Activated CD4-positive, alpha-beta memory T cell treated with anti-CD3 and anti-CD28 coated beads, Interleukin-2, amount 10 ng/mL, durations not matched to agents 7 days and 5 days (primary cell): ENCODE measurements at places on chromosomes 16 and 17.

GRCh38 chr17:49691086-49691676 lies 13.3 kb upstream of the SPOP start:
- no peak for DNase-seq

DNA sequence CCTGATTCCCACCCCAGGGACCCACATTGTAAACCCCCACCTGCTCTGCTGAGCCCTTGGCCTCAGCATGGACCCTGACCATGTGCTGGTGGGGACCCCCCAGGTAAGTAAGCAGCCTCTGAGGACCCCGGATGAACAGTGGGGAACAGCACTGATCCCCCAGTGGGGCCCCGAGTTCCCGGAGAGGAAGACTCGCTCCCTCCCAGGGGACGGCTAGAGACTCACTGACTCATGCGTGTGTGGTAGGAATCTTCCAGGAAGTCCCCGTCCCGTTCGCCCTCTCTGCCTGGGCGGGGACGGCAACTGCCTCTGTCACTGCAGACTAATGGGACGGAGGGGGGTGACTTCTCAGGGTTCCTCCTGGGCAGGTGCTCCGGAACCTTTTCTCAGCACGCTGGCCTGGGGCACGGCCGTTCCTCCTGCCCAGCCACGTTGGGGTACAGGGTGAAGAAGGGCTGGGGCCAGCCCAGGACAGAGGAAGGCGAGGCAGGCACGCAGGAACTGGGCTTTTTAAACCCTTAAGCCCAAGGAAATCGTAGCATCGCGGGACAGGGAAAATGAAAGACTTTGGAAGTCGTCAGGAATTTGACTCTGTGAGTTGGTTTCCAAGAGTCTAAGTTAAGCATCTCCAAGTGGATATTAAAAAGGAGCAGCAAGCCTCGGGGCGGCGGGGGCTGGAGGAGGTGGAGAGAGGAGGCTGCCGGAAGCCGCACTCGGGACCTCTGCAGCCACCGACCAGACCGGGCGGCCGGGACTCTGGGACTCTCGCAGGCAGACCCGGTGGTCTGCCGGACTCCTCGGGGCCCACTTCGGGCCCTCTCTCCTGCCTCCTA lies 178.7 kb downstream of the SEC14L1 start:
- DNase-seq, result peak; percentile 65

- no peak for DNase-seq
Observed at GRCh38 chr16:20137194-20137593, 63.5 kb upstream of the GPR139 start.

GRCh38 chr17:41619036-41619926 lies 5.1 kb downstream of the KRT17 start:
- DNase-seq, result no peak

GRCh38 chr16:51952500-51952899 lies 594.4 kb downstream of the TOX3 start:
- no peak for DNase-seq

DNA sequence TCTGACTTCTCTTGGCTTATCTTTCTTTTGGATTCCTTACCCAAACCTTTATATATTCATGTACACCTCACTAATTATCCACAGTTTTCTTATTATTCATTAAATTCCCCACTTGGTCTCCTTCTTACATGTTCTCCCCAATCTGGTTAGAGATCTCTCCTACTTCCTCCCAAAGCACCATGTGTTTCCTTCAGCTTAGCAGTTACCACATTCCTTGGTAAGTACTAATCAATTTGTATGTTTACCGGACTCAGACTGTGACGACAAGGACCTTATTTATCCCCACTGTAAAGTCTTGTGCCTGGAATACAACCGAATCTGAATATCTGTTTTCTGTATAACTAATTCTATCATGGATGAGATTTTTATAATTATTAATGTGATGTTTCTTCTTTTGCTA lies 389.5 kb downstream of the KCNJ2 start:
- no peak for DNase-seq

DNA sequence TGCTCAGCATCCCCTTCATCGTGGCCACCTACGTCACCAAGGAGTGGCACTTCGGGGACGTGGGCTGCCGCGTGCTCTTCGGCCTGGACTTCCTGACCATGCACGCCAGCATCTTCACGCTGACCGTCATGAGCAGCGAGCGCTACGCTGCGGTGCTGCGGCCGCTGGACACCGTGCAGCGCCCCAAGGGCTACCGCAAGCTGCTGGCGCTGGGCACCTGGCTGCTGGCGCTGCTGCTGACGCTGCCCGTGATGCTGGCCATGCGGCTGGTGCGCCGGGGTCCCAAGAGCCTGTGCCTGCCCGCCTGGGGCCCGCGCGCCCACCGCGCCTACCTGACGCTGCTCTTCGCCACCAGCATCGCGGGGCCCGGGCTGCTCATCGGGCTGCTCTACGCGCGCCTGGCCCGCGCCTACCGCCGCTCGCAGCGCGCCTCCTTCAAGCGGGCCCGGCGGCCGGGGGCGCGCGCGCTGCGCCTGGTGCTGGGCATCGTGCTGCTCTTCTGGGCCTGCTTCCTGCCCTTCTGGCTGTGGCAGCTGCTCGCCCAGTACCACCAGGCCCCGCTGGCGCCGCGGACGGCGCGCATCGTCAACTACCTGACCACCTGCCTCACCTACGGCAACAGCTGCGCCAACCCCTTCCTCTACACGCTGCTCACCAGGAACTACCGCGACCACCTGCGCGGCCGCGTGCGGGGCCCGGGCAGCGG lies 3.2 kb downstream of the UTS2R start:
- no peak for DNase-seq

DNA sequence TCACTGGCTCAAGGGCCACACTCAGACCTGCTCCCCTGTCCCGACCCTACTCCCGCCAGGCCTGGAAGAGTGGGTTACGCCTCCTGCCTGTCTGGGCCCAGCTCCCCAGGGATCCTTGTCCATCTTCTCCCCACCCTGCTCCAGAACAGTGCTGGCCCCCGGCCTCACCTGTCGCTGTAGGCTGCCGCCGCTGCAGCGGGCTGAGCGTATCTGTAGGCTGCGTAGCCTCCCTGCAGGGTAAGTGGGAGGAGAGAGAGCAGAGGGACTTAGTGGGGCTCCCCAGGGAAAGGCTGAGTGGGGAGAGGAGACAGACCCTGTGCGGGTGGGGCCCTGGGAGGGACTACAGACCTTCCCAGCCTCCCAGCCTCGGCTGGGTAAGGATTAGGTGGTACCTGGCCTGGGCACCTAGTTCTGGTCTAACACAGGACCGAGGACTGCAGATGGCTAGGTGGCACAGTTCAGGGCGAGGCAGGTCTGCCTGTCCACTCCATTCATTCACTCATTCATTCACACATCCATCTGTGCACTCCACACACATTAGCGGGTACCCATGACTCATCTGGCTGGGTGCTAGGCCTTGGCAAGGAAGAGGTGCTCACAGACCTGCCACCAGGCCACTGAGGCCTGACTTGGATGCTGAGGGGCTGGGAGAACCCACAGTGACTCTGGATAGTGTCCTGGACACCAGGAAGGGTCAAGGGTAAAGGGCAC lies 20.9 kb downstream of the ENGASE start:
- DNase-seq, result no peak

- DNase-seq, result peak; percentile 66
Observed at GRCh38 chr16:57128771-57129389, 36.5 kb downstream of the CPNE2 start.

DNA sequence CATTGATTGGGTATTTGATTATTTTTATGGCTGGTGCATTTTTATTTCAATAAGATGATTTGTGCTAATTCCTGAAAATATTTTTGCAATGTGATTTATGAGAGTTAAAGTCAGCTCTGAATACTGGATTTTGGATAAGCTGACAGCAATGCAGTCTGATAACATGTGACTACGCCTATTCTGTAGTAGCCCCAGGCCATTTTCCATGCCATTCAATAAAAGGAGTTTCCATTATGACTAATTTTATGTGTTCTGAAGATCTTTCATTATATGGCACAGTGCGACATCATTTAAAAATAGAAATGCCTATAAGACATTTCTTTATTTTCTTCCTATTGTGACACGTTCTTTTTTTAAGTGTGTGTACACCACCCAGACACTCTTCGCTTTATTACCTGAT lies 46.3 kb downstream of the KCNJ2 start:
- no peak for DNase-seq

- DNase-seq, result no peak
Observed at GRCh38 chr16:83348991-83349390, 458.8 kb upstream of the HSBP1 start.

DNA sequence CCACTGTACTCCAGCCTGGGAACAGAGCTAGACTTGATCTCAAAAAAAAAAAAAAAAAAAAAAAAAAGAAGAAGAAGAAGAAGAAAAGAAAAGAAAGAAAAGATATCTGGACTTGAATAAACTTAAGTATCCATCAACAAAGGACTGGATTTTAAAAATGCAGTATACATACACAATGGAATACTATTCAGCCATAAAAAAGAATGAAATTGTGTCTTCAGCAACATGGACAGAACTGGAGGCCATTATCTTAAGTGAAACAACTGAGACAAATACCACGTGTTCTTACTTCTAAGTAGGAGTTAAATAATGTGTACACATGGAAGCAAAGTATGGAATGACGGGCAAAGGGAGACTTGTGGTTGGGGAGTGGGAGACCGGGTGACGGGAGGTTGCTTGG lies 40.1 kb upstream of the MNT start:
- DNase-seq, result no peak

DNA sequence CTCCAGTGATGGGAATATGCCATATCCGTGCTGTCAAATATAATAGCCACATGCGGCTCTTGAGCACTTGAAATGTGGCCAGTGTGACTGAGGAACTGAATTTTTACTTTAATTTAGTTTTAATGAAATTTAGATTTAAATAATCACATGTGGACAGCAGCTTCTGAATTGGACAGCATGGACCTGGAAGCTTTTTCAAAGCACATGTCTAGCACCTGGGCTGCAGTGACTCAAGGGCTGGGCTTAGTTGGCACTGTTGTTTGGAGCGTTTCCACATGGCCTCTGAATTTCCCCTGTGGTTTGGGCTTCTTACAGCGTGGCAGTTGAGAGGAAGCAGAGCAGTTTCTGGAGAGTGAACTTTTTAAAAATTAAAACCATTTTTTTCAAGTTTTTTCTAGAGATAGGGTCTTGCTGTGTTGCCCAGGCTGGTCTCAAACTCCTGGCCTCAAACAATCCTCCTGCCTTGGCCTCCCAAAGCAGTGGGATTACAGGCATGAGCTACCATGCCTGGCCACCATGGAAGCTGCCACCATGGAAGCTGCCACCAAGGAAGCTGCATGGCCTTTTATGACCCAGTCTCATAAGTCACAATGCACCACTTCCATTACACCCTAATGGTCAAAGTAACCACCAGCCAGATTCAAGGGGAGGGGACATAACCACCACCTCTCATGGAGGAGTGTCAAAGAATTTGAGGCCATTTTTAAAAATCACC lies 6.7 kb upstream of the TOB1 start:
- DNase-seq, result peak; percentile 63

DNA sequence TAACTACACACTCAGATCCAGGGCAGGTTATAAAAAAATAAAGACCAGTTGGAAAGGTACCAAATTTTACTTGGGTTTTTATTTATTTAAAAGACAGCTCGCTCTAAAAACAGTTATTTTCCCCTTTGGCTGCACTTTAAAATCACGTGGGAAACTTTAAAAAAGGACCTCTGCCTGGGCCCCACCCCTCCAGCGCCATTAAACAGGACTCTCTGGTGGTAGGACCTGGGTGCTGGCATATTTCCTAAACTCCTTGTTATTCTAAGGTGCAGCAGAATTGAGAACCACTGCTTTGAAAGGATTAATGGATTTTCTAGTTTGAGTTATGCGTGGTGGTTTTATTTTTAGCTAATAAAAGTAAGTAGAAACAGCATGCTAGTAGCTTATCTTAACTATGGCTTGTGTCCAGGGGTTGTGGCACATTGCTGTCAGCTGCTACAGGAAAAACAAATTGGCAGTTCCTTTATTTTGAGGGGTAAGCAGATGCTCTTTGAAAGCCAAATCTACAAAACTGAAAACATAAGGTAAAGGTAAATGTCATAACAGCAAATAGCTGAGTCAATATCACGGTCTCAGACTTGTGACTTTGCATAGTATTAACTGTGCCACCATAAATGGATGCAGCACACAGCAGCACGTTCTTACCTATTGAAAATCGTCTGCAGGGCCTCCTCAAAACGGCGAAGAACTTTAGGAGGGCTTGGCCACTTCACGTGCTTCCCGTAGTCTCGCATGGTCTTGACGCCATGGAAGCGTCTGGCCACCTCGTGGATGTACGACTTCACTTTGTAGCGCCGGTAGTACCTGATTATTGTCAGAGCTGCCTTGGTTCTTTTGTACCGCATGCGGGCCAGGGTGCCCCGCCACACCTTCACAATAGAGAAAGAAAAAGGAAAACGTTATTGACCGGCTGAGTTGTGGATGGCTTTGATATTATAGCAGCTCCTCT lies 172.0 kb downstream of the CDK5R1 start:
- DNase-seq, result no peak

DNA sequence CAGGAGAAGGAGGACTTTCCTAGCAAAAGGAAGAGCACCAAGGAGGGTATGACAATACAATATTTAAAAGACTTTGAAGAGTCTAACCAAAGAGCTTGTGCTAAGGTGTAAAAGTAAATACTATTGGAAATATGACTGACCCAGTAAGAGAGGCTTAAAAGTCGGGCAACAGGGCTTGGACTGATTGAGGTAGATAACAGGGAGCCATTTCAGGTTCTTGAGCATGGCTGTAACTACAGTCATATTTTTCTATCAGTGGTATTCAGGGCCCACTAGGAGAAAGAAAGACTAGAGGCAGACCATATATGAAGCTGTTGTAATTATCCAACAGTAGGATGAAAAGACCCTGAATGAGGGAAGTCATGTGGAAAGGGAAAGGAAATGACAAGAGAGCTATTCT lies 62.3 kb downstream of the SMURF2 start:
- no peak for DNase-seq

- peak; percentile 27 for DNase-seq
Observed at GRCh38 chr17:21368545-21369246, 7.5 kb upstream of the KCNJ12 start.

GRCh38 chr17:65523853-65524664 lies 37.4 kb downstream of the AXIN2 start:
- no peak for DNase-seq

DNA sequence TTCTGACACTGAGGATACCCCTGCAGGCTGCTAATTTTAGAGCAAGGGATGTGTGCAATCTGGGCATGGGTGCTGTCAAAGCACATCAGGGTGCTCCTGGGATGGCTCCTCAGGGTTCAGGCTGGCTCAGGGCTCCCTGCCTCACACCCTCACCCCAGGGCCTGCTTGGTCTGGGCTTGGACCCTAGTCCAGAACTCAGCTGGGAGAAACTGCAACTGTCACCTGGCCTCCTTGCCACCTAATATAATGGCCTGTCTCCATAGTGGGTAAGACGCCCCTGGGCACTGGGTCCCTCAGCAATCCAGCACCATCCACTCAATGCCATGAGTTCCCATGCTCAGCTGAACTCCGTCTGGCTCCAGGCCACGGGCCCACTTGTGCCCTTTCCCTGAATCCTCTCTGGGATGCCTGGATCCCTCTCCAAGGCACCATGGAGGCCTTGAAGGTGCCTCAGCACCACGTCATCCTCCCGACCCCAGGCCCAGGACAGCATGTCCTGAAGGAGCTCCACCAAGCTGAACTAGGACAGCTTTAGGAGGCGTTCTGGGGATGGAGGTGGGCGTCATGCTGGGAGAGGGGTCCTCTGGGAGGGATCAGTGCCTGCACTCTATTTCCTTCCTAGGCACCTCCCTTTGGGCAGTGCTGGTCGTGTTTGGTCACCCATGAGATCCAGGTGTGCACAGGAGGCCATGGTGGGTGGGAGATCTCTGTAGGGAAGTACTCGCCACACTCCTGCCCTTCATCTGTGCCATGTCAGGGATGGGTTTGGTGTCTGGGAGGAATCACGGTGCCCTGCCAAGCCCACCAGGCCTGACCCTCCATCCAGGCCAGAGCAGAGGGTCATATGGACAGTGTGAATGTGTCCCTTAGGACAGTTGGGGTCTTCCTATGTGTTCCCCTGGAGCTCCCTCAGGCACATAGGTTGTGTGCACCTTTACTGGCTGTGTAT lies 1688.4 kb downstream of the TP53TG3F start:
- DNase-seq, result no peak
